Stimulated activated CD4-positive, alpha-beta T cell treated with anti-CD3 and anti-CD28 coated beads, Interleukin-15, amount 100 ng/mL, for 1 hour (primary cell): ENCODE measurements at places on chromosomes 3 and 15.

DNA sequence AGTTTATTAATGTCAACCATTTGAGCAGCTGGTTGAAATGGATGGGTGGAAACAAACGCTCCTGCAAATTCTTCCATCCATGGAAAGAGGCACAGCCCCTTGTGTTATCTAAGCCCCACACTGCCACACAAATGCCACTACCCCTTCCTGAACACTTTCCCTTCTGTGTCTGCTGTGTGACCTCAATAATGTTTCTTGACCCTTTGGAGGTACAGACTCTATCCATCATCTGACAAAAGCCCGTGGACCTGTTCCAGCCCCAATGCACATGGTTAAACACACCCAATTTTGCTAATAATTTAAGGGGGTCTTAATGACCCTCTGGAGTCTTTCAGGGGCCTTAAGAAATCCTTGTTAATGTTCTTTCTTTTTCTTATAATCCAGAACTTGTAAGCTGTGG is 482.2 kb upstream of the CFAP20DC start:
- DNase-seq: no peak

DNA sequence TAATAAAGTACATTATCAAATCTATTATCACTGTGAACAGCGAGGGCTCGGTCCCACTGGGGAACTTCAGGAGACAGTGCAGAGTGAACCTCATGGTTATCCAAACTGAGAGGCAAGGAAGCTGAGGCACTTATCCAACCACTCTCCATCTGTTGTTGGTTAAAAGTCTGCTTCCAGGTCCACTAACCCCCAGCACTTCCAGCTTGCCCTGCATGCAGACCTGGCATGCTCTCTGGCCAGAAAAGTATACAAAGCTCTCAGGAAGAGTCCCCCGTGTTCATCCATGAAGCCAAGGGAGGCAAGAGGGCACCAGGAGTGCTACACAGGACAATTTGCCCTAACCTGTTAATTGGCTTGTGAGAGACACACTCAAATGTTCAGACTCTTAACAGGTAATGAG is 36.0 kb downstream of the FBN1 start:
- no peak for DNase-seq

- no peak for DNase-seq
Observed at GRCh38 chr3:29363110-29363509, 82.2 kb downstream of the RBMS3 start.

DNA sequence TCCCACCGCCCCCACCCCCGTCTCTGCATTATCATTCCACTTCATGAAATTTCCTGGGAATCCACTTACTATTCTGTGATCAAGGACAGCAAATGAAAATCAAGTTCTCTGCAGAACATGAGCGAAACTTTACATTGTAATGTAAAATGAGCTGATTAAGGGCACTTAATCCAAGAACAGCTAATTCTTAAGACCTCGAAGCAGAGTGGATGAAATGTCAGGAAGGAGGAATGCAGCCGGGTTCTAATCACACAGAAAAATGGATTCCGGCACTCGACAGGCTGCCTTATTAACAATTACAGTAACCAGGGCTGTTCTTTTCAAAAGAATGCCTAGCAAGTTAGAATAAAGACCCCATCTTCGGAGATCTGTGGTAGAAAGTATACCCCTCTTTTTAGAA is 57.5 kb downstream of the RFTN1 start:
- DNase-seq: no peak

- no peak for DNase-seq
Observed at GRCh38 chr15:38867556-38867955, 302.9 kb upstream of the RASGRP1 start.

- DNase-seq: no peak
Observed at GRCh38 chr3:126552688-126553283, 5.9 kb downstream of the C3orf22 start.

- no peak for DNase-seq
Observed at GRCh38 chr3:122946185-122946584, 81.4 kb downstream of the SEMA5B start.

- DNase-seq: no peak
Observed at GRCh38 chr3:127886231-127886955, 28.6 kb upstream of the KBTBD12 start.

DNA sequence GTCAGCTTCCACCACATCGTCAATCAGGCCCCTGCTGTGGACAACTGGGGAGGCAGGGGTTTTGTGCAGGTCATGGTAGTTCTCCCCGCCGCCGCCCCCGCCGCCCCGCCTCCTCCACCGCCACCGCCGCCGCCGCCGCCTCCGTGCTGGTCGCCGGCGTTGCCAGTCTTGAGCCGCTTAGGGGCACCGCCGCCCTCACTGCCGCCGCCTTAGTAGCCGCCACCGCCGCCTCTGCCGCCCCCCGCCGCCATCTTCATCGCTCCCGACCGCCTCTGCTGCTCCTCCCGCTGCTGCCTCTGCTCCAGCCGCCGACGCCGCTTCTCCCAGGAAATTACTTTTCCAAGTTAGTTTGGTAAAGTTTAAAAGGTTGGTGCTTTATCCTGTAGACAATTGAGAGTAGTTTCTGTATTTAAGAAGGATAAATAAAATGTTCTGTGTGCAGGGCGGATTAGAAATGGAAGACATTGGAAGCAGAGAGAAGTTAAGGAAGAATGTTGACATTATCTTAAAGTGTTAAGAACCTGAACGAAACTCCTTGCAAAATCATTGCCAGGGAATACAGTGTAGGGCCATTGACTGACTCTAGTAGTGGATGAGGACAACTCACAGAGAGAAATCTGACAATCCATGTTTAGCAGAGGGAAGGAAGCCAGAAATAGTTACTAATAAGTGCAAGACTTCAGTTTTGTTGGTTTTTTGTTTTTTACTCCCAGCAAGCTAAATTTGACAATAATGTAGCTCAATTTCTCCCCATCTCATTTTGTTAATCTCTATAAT is 53.0 kb upstream of the GOLGA8A start:
- no peak for DNase-seq

DNA sequence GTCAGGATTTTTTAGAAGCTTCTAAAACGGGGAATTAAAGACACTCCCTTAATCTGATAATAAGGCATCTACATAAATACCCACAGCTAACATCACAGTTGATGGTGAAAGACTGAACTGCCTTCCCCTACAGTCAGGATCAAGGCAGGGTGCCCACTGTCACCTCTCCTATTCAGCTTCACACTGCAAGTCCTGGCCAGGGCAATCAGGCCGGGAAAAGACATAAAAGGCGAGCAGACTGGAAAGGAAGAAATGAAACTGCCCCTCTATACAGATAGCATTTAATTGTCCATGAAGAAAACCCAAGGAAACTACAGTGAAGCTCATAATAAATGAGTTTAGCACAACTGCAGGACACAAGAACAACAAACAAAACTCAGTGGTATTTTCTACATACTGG is 61.7 kb downstream of the HERC2 start:
- no peak for DNase-seq

GRCh38 chr3:141094790-141095545 is 43.8 kb downstream of the SPSB4 start:
- no peak for DNase-seq

DNA sequence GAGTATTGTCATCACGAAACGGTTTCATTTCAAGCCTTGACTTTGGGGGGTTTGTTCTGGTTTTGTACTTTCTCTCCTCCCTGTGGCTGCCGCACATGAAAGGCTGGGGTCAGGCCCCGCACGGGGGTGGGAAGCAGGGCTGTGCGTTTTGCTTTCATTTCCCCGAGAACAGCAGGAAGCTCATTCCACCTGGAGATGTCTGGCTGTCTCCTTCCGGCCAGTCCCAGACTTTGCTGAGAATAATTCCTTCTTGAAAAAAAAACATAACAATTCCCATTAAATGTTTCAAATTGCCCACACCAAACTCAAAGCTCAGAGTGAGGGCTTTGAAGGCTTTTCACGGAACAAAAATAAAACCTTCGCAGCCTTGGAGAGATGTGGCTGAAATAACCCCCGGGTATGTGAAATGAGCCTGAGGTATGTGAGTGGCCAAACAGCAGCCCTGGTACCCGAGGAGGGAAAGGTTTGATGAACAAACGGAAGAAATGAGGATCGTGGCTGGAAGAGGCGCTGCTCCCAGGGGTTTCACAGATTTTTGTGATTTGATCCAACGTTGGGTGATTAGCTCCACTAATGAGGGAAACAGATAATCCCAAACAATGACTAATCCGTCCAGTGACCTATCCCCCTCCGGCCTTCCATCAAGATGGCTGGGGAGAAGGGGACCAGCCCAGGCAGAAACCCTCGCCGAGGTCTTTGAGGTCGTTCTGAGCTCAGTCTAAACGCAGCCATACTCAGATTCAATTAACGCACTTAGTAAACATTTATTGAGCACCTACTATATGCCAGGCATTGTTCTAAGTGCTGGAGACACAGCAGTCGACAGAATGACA is 126.9 kb upstream of the MEF2A start:
- no peak for DNase-seq

DNA sequence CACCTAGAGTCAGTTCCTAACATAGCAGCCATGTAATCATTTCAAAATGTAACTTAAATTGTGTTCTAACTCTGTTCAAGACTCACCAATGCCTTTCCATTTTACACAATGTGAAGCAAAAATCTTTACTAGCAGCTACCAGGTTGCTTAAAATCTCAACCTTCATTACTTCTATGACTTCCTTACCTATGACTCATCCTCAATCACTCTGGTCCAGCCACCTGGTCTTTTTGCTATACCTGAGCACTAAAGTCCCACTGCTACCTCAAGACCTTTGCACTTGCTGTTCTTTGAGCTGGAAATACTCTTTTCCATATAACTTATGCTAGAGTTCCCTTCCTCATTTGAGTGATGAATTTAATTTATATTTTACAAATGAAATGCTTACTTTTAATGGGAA is 993.2 kb downstream of the NTRK3 start:
- no peak for DNase-seq

GRCh38 chr15:99442252-99442897 is 123.4 kb upstream of the MEF2A start:
- no peak for DNase-seq

DNA sequence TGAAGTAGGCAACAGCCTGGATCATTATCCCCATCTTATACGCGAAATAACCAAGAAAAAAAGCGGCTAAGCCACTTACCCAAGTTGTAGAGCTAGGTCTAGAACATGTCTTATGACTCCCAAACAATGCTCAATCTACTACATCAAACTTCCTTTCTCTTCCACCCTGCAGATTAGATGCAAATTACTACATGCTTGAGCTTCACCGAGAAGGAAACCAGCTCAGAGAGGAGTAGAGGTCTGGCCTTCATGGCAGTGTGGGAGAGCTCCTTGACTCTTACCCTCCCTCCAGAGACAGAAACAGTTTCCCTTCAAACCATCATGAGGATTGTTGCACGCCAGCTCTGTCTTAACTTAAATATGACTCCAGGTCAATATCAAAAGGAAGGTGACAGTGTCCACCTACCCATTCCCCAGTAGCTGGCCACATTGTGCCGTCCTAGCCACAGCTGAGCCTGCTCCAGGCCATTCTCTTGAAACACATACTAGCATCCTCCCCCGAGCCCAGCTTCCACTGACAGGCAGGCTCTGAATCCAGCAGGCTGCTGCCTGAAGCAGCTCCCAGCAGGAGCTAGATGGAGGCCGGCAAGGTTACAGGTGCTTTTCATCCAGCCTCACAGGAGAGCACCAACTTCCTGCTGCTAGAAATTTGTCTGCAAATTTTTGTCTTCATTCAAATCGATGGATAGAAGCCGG is 56.8 kb downstream of the CPN2 start:
- DNase-seq: no peak

DNA sequence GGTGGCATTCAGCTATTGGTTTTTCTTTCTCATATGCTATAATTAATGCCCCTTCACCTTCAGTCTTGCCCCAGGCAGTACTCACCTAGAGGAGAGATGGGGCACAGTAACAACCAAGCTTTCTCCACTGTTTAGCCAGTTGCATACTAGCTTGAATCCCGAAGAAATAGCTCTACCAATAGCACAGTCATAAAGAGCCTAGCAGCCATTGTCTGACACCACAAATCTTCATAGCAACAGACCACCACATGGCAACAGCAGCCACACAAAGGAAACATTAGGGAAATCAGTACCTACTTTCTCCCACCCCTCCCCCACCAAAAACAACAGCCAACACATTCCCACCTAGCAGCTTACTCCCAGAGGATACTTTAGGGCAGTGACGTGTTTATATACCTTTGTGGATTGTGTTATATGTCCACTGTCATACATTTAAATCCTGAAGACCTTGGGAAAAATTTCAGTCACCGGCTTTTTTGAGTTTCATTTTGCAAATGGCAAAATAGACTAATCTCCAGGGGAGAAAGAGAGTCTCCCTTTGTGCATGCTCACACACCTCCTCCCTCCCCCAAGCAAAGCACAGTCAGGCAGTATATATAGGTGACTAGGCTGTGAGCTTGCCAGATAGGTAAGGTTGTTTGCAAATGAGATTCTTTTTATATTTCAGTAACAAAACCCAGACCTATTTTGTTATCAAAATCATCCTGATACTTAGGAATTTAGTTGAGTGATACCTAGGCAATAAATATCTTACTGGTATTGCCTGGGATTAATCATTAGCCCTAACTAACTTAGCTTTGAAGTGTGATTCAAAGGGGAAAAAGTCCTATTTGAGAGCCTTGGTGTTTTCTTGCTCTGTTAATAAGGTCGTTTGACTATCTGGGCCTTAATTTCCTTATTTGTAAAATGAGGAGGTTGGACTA is 140.6 kb downstream of the RBPMS2 start:
- DNase-seq: no peak

DNA sequence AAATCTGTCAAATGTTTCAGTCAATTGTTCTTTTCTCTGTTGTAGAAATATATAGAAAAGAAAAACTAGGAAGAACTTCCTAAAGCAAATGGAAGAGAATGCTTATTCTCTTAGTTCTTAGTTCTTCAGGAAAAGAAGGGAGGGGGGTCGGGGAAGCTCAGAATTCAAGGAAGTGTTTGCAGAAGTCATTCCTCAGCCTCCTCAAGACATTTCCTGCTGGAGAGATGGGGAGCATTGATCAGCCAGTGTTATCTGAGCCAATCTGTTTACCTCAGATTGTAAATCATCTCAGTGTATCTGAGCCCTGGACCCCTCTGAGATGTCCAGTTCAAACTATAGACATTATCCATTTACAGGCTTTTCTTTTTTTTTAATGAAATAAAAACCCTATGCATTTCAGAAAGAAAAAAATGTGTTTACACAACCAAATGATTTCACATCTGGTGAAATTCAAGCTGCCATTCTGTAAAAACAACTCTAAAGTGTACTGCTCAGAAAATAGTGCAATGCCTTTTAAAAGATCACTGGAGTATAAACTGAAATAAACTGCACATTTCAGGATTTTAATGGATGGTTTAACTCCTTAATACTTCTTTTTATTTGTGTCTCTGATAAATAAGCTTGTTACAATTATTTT is 460.7 kb downstream of the ROBO1 start:
- no peak for DNase-seq

DNA sequence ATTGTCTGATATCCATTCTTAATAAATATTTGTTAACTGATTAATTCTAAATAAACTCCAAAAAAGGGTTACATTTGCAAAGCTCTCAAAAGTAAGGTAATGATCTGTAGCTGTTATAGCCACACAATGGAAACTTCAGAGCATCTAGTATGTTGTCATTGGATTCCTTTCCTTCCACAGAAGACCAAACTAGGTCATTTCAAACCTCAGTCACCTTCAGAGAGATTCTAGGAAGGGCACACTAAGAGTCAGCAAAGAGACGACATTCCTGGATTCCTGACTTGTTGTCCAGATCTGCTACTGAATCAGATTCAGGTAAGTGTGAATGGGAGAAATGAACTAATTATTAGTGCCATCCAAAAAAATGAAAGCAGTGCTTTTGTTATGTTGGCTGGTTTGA is 3.0 kb upstream of the COL8A1 start:
- DNase-seq: no peak

GRCh38 chr3:124951511-124952281 is 17.1 kb upstream of the MUC13 start:
- no peak for DNase-seq

- no peak for DNase-seq
Observed at GRCh38 chr3:72543246-72543645, 305.0 kb downstream of the SHQ1 start.
